Right atrium auricular region (tissue), 2 donors: ENCODE measurements at places on chromosomes 13 and 19.

- H3K36me3 ChIP-seq: no peaks in the 10 kb centered on the region
- no peak for DNase-seq
- H3K4me1 ChIP-seq: peaks cover 18% of the 10 kb centered on the region
- H3K4me3 ChIP-seq: no peak overlapping the region
These were observed 13.5 kb downstream of the TMEM272 start for GRCh38 chr13:51831519-51831918.

GRCh38 chr19:6413721-6414643 is 10.6 kb downstream of the KHSRP start:
- no peak overlapping the region for H3K27ac ChIP-seq
- peaks cover 57% of the 10 kb centered on the region for H3K36me3 ChIP-seq
- no peak for DNase-seq

DNA sequence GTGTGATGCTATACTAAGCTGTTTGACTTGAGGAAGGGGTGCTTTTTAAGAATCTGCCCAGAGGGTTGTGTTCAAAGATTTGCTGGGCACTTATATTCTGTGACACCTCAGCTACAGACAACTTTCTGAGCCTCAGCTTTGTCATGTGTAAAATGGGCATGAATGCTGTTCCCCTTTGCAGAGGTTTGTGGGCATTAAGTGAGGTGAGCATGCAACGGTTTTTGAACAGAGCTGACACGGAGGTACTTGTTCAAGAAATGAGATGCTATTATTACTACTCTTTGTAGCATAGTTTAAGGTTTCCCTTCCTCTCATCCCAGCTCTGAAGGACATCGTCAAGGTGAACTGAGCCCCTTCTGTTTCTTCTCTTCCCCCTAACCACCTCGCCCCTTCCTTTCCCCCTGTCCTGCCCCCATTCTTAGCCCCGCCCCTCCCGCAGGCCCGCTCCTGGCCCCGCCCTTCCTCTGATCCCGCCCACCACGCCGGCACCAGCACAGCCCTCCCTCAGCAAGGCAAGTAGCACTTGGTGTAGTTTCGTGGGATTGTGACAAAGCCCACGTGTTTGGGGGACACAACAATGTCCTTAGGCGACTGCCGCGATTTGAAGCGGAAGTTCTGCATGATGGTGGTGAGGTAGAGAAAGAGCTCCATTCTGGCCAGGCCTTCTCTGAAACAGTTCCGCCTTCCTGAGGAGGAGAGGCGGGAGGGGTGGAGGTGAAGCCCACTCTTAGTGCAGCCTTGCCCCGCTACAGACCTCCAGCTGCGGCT is 26.1 kb upstream of the CYP2A7 start:
- no peak overlapping the region for H3K27ac ChIP-seq
- H3K36me3 ChIP-seq: no peaks in the 10 kb centered on the region
- no peak overlapping the region for H3K4me3 ChIP-seq

- H3K27me3 ChIP-seq: no peaks in the 10 kb centered on the region
- no peaks in the 10 kb centered on the region for H3K36me3 ChIP-seq
- no peaks in the 10 kb centered on the region for H3K4me1 ChIP-seq
These were observed 31.0 kb downstream of the TDRD12 start for GRCh38 chr19:32750441-32751055.

DNA sequence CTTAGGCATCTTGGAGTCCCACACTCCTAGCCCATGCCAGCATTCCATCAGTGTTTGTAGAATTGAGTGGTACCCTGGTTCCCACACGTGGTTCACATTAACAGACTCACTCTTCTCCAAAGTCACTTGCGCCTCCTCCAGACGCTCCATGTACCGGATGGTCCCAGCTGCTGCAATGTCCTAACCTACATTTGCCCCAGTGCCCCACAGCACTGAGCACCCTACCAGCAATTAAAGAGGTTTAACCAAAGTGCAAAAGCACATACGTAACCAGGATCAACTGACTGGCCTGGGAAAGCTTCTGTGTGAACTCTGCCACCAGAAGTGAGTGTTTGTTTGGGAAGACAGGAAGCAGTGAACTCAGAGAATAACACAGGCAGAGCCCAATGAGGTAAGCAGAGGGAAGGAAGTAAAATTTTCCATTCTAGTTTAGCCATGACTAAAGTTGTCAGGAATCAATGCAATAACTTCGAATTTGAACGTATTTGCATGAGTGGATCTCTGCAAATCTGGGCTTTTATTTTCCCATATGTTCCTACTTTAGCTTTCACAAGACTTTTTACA is 7.3 kb upstream of the MEDAG start:
- H3K4me1 ChIP-seq: no peaks in the 10 kb centered on the region
- DNase-seq: peak; percentile 83
- H3K4me3 ChIP-seq: no peak overlapping the region
- no peaks in the 10 kb centered on the region for H3K27me3 ChIP-seq

DNA sequence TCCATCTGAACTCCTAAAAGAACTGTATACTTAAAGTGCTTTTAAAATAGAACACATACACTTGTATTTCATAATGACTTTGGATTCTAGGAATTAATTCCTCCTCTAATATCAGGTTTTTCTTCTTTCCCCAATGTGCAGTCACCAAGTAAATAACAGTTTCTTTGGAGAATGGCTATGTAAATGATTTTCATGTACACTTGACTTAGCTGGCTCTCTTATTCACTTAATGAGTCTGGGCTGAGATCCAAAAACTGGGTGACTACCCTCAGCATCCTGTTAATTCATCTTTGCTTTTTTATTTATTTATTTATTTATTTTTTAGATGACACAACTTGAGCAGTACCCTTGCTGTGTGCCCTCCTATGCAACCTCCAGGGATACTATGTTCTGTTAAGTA is 1003.7 kb downstream of the SLITRK1 start:
- no peaks in the 10 kb centered on the region for H3K27me3 ChIP-seq
- H3K36me3 ChIP-seq: no peaks in the 10 kb centered on the region
- no peak overlapping the region for H3K27ac ChIP-seq
- DNase-seq: no peak
- H3K4me1 ChIP-seq: no peaks in the 10 kb centered on the region

DNA sequence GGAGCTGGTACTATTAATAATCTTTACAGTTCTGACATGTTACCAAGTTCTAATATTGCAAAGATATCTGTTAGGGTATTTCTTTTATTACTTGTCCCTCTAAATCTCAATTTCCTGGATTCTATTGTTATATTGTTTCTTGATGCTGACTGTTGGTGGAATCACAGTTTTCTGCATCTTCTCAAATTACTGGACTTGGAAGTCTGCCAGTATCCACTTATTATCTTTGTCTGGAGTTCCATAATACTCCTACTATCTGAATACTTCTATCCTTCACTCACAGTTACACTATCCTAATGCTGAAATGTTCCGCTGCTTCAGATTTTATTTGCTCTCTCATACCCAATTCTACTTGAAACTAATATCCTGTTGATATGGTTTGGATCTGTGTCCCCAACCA is 1985.7 kb upstream of the PRR20A start:
- no peaks in the 10 kb centered on the region for H3K27me3 ChIP-seq
- no peak overlapping the region for H3K4me3 ChIP-seq
- H3K4me1 ChIP-seq: no peaks in the 10 kb centered on the region
- no peak overlapping the region for H3K27ac ChIP-seq

- H3K27ac ChIP-seq: no peak overlapping the region
- no peaks in the 10 kb centered on the region for H3K4me1 ChIP-seq
- H3K36me3 ChIP-seq: no peaks in the 10 kb centered on the region
- DNase-seq: no peak
- H3K4me3 ChIP-seq: no peak overlapping the region
These were observed 473.2 kb downstream of the DCT start for GRCh38 chr13:94006296-94006695.

DNA sequence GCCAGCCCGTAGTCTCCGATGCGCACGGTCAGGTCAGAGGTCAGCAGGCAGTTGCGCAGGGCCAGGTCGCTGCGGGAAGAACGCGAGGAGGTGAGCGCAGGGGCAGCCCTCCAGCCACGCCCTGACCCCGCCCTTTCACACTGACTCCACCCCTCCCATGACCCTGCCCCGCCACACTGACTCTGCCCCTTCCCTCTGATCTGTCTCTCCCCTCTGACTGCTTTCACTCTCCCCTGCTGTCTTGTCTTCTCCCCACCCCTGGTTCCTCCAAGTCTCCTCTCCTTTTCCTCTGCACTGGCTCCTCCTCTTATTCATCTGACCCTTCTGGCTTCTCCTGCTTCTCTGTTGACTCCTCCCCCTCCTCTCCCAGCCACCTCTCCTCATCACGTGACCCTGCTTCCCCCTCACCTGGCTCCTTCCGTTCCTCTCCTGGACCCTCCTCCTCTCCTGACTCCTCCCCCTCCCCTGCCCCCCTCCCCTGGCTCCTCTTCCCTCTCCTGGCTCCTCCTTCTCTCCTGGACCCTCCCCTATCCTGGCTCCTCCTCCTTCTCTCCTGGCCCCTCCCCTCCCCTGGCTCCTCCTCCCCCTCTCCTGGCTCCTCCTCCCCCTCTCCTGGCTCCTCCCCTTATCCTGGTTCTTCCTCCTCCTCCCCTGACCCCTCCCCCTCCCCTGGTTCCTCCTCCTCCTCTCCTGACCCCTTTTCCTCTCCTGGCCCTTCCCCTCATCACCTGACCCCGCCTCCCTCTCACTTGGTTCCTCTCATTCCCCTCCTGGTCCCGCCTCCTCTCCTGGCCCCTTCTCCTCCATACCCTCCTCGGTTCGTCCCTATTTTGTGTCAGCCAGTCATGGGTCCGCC is 9.9 kb downstream of the LMTK3 start:
- no peak for DNase-seq
- H3K4me3 ChIP-seq: no peak overlapping the region
- no peaks in the 10 kb centered on the region for H3K36me3 ChIP-seq
- H3K4me1 ChIP-seq: no peaks in the 10 kb centered on the region
